Kidney epithelial cell (primary cell): ENCODE measurements at places on chromosomes 12 and 14.

DNA sequence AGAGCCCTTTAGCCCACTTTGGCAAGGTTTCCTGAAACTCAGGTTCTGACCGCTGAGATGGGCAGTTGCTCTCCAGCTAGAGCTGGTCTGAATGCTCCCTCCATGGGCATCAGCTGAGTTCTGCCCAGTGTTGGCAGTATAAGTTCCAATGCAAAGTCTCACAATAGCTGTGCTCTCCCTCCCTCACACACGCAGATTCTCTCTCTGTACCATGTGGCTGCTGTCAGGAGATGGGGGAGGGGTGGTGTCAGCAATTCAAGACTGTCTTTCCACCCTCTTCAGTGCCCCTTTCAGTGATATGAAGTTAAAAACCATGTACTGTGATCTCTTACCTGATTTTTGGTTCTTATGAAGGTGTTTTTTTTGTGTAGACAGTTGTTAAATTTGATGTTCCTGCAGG, 164.3 kb upstream of the PLEKHA5 start:
- DNase-seq, result no peak

DNA sequence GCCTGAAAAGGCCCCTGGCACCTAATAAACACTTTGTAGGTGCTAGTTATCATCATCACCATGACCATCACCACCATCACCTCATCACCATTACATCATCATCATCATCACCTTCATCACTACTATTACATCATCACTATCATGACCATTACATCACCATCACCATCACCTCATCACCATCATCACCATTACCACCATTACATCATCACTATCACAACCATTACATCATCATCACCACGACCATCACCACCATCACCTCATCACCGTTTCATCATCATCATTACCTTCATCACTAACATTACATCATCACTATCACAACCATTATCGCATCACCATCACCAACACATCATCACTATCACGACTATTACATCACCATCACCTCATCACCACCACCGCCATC, 132.8 kb downstream of the RIMBP2 start:
- DNase-seq, result no peak

DNA sequence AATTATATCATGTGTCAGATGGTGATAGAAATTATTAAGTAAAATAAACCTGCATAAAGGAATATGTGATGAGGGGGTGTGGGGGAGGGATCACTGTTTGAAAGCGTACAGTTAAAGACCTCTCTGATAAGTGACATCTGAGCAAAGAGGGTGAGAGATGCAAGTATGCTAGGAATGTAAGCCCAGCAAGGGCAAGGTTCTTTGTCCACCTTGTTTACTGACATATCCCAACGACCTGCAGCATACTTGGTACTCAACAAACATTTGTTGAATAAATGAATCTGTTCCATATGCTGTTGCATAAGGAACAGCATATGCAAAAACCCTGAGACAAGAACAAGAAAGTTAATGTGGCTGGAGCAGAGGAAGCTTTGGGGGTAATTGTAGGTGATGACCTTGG, 12.0 kb upstream of the MDM1 start:
- no peak for DNase-seq

- no peak for DNase-seq
These were observed 27.5 kb downstream of the MGAT4C start for GRCh38 chr12:86228656-86229055.

GRCh38 chr12:106794369-106794768, 19.9 kb downstream of the RIC8B start:
- no peak for DNase-seq

DNA sequence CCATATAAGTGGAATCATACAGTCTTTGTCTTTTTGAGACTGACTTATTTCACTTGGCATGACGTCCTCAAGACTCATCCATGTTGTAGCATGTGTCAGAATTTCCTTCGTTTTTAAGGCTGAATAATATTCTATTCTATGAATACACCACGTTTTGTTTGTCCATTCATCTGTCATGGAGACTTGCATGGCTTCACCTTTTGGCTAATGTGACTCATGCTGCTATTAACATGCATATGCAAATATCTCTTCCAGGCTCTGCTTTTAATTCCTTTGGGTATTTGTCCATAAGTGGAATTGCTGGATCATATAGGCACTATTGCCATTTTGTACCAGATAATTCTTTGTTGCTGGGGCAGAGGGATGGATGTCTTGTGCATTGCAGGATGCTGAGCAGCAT, 19.6 kb upstream of the WSCD2 start:
- no peak for DNase-seq

DNA sequence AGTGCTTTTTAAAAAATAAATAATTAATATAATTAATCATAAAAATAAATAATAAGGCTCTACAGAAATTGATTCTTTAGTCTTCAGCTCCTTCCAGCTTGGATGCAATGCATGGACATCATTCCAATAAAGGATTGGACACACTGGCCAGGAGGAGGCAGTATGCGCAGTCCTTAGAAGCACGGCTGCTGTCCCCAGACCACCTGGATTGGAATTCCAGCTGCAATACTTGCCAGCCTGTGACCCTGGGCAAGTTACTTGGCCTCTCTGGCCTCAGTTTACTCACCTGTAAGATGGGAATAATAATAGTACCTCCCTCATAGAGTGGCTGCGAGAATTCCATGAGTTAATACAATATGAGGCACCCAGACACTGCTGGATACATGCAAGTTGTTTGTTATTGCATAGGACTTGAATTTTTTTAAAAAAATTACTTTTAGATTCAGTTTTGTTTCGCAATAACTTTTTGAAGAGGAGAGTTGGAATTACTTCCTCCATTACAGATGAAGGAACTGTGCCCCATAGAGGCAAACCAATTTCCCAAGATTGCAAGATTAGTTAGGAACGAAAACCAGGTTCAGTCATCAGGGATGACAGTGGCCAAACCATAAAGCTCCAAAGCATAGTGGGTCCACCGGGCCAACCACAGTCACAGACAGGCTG, 12.2 kb downstream of the RPH3A start:
- no peak for DNase-seq

DNA sequence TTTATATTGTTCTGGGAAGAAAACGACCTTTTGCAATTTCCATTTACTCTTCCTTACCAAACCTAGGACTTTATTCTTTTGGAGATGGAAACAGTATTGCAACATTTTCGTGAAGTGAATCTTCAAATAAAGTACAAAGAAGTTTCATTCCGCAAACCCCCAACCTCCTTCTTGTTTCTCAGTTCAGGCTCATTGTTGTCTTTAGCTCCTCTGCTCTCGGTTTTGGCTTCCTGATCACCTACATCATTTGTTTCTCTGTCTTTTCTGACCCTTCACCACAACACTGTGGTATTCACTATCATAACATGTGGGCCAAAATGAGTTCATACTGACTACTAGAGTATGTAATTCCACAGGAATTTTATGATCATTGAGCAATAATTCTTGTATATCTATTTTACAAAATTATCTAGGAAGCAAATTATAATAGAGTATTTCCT, 266.8 kb downstream of the ADAMTS20 start:
- peak; percentile 66 for DNase-seq

DNA sequence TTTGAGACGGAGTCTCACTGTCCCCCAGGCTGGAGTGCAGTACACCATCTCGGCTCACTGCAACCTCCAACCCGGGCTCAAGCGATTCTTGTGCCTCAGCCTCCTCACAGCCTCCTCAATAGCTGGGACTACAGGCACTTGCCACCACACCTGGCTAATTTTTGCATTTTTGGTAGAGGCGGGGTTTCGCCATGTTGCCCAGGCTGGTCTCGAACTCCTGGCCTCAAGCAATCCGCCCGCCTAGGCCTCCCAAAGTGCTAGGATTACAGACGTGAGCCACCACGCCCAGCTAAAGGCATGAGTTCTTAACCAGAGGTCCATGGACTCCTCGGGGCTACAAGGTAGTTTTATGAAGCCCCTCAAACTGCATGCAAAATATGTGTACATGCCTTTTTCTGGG, 2.1 kb downstream of the SARNP start:
- DNase-seq, result no peak

DNA sequence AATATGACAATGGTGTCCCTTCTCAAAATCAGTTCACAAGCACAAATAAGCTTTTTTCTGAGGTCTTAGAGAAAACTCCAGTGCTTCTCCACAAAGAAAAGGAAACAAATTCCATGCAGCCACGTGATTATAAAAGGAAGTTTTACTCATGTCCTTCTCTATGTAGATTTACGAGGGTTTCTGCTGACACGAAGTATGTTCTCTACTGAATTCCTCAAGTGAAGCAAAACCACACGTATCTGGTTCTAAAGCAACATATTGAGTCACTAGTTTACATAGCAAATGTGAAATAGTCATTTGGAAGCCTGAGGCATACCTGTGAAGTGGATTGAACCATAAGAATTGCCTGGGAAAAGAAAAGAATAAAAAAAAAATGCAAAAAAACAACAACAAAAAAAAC, 31.9 kb downstream of the BMP4 start:
- peak; percentile 95 for DNase-seq

GRCh38 chr12:96711364-96711763, 195.7 kb upstream of the NEDD1 start:
- DNase-seq, result peak; percentile 29

- DNase-seq, result no peak
These were observed 538.2 kb upstream of the TBX3 start for GRCh38 chr12:115222220-115222619.

DNA sequence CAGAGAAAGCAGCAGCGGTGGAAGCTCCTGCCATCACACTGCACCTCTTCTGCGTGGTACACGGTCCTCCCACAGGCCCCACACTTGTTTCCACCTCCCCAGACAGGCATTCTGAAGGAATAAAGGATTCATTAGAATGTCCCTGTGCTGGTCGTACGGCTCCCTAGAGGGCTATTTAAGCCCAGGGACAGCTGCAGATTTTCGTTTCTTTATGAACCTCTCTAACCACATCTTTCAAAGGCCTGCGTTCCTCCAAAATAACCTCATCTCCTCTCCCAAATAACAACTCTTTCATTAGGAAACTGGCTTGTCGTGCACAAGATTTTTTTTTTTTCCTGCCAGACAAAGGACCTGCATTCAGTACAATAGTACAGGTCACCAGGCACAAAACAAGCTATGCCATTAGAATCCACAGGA, 12.7 kb downstream of the CSRP2 start:
- DNase-seq, result no peak

- DNase-seq, result no peak
These were observed 31.3 kb downstream of the SERPINA3 start for GRCh38 chr14:94643316-94644101.

DNA sequence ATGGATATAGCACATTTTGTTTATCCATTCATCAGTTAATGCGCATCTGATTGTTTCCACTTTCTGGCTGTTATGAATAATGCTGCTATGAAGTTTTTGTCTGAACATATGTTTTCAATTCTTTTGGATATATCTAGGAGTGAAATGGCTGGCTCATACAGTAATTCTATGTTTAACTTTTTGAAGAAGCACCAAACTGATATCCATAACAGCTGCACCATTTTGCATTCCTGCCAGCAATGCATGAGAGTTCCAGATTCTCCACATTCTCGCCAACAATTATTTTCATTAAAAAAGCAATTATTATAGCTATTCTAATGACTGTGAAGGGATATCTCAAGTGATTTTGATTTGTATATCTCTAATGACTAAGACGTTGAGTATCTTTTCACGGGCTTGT, 89.9 kb upstream of the PPP4R3A start:
- no peak for DNase-seq

- no peak for DNase-seq
These were observed 394.9 kb downstream of the CCDC91 start for GRCh38 chr12:28585146-28585545.

DNA sequence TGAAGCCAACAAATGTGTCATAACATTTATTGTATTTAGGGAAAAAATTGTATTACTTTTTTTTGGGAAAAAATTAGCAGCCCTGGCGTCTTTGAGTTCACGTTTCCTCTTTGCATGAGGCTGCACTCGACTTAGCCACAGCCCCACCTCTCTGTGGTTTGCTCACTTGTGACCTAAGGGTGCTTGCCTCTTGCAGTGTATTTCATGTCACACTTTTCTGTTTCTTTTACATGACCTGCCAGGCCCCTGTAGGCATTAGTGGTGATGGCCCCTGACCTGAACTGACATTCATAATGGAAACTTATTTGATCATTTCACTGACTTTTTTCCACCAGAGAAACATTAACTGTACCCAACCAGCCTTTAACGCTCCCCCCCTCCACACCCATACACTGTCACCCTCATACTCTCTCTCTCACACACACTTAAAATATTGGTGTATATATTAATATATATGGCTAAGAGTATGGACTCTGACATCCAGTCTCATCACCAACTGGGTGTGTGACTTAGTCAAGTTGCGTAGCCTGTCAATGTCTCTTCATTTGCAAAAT, 122.9 kb downstream of the PRKCH start:
- no peak for DNase-seq

DNA sequence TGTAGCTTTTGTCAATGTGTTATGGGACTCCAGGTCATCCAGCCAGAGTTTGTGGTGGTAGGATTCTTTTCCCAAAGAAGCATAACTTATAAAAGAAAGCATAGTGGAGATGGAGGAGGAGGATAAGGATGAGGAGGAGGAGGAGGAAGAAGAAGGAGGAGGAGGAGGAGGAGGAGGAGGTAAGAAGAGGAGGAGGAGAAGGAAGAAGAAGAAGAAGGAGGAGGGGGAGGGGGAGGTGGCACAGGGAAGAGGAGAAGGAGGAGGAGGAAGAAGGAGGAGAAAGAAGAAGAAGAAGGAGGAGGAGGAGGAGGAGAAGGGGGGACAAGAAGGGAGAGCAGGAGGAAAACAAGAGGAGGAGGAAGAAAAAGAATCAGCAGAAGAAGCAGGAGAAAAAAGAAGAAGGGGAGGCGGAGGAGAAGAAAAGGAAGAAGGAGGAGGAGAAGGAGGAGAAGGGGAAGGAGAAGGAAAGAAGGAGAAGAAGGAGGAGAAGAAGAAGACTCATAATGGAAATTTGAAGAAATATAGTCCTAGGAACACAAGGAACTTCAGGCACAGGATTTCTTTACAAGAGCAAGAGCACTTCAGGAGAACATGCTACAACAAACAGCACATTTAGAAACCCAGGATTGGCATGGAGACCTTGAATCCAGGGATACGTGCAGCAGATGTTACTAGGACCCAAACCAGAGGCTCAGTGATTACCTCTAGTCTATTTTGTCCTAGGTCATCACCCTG, 22.6 kb downstream of the TSPAN8 start:
- DNase-seq, result no peak

DNA sequence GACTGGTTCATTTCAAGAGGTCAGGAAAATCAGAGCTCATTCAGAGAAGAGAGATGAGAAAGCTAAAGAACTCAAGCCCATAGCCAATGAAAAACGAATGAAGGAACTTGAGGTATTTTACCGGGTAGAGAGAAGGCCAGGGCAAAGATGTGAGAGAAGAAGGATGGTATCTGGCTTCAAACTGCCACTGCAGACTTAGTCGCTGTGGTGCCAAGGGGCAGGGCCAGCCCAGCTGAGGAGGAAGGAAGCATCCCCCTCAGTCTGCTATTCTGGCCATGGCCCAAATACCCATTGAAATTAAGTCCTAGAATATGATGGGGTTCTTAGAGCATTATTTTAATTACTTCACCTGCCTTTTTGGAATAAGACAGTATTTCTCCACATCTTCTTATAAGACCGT, 69.2 kb downstream of the ANO2 start:
- DNase-seq, result no peak

GRCh38 chr12:75289753-75290152, 40.4 kb downstream of the CAPS2 start:
- DNase-seq, result peak; percentile 1
